ENCODE measurements at places on chromosomes 3 and 15.

GRCh38 chr15:40510201-40510600 lies 39.4 kb downstream of the CHST14 start:
- no peak for DNase-seq

DNA sequence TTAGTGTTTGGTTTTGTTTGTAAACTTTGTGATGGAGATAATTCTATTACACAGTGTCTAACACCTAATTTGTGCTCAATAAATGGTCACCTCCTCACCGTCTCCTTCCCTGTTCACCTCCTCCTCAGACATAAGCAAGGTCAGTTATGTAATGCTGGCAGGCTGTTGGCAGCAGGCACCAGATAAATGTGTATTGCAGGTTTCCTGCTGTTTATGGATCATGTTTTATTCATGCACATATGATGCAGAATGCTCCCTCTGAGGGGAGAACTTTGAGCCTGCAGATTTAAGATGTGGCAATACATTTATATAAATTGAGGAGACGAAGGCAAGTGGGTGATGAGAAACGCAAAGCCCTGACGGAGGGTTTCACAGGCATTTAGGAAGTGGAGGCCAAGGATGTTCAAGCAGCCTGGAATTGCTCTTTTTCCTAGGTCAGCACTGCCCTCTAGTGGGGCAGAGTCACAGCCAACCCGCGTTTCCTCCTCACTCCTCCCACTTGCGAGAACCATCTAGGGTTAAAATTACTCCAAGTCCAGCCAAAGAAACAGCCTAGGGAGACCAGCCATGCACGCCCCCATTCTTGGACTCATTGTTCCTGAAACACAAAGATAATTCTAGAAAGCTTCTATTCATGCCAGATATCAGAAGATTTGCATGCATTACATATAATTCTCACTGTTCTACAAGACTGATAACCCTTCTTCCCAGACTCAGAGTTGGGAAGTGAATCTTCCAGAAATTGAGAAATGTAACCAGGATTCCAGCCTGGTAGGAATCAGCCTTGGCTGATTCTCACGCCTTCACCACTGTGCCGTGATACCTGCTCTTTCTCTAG lies 228.7 kb downstream of the SLCO3A1 start:
- peak; percentile 48 for DNase-seq

DNA sequence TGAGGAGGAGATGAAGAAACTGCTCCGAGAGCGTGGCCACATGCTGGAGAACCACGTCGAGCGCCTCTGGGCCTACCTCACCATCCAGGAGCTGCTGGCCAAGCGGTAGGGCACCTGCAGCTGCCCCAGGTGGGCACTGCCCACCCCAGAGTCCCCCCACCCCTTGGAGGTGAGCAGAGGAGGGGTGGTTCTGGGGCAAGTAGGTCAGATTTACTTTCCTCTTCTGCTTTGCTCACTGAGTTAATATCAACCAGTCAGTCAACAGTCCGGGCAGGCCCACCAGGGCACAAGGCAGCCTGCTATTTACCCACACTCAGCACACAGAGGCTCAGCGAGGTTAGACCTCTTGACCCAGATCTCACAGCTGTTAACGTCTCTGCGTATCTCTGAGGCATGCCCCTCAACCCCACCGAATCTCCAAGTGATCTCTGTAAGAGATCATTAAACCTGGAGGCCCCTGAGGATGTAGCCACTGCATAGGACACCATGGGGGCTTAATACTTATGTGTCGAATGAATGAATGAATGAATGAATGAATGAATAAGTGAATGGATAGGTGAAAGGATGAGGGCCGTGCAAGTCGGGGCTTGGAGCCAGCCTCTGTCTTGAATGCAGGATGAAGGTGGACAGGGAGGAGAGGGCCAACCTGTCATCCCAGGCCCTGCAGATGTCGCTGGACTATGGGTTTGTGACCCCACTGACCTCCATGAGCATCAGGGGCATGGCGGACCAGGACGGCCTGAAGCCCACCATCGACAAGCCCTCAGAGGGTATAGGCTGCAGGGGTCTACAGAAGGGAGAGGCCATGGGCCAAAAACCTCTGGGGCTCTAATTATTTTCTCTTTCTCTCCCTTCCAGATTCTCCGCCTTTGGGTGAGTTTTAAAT lies 8.0 kb upstream of the ITIH3 start:
- DNase-seq = no peak

DNA sequence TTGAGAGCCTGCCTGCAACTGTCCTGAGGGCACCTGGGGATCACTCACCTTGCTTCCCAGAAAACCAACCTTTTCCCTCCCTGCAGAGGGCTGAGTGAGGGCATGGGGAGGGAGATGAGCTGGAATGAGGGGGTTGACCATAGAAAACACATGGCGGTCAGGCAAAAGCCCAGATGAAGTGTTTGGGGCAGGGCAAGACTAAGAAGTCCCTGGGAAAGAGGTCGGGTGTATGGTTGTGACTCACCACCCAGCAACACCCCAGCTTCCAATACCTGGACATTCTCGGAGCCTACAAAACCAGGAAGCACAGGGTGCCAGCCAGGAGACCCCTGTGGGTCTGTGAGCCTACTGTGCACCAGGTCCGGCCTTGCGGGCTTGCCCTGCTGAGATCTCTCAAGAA lies 95.3 kb upstream of the ATP2B2 start:
- DNase-seq = no peak

GRCh38 chr3:30750967-30751366 lies 143.5 kb downstream of the GADL1 start:
- no peak for DNase-seq

DNA sequence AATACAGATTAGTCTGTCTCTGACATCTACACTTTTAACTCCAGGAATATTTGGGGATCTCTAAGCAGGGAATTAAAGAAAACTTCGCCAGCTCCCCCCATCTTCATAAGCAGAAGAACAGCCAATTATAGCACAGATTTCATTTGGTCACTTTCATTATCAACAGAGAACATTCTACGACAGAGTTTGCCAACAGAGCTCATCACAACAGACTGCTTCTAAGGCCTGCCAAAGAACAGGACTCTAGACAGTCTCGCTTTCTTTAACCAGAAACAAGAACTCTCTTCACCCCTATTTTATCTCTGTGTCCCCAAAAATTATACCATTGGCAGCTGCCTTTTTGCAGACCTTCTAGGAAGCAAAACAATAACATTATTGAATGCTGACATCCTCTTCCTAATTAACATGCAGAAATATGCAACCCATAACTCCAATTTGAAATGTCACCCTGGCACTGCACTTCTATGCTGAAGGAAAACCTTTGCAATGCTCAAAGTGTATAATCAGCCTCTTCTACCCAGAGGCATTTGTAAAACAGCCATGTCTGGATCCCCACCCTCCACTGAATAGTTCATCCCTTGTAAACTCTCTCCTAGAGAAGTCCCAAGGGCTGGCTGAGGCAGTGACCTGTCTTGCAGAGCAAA lies 552.8 kb downstream of the MAGI1 start:
- DNase-seq = no peak

GRCh38 chr3:62822905-62823304 lies 52.3 kb downstream of the CADPS start:
- no peak for DNase-seq

GRCh38 chr15:41655716-41656115 lies 4.5 kb upstream of the MGA start:
- no peak for DNase-seq

DNA sequence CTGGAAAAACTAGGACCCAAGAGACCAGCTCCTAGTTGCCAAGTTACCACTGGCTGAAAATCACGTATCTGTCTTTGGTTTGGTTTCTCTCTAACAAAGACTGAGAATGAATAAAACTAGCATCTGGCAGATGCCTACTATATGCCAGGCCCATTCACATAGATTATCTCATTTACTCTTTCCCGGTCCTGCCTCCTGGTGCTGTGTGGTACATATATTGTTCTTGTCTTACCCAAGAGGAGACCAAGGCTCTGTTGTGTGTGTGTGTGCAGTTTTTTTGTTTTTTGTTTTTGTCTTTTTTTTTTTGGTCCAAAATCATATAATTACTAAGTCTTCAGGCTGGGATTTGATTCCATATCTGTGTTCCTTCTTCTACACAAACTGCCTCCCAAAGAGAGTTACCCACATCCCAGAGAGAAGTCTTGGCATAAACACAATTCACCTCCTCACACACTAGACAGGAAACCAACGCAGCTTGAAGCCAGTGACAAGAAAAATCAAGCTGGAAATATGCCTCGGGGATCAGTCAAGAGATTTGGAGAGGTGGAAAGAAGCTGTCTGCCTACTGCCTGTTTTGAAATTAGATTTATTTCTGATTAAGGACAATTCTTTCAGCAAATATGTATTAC lies 891 bp downstream of the AHSG start:
- DNase-seq = no peak

DNA sequence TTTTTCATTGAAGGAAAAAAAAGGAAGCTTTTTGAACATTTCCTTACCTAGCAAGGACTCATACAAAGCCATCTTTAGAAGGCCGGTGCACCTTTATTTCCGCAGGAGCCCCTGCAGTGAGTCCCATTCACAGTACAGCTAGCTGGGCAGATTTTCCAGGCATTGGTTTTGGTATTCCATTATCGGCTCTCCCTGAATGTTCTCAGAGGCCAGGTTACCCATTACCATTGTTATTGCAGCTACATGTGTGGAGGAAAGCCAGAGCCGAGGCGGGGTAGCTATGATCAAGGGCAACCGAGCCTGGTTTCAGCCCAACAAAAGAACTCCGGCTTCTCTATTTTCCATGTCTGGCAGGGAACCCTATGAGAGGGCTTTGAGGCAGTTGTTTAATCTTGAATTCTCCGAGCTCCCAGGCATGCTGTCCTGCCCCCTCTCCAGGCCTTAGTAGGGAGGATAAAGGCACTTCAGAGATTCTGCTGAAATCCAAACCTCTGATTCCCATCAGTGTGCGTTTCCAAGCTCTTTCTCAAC lies 100.3 kb downstream of the LRRK1 start:
- DNase-seq = no peak

Measured in SHP77 (cell line).